Fibroblast of lung (primary cell): ENCODE measurements at places on chromosomes 2 and 18. TPM values are rescaled to one million over a fixed set of nuclear protein-coding genes. Genes with fewer than 3 reads are reported as not detected.

DNA sequence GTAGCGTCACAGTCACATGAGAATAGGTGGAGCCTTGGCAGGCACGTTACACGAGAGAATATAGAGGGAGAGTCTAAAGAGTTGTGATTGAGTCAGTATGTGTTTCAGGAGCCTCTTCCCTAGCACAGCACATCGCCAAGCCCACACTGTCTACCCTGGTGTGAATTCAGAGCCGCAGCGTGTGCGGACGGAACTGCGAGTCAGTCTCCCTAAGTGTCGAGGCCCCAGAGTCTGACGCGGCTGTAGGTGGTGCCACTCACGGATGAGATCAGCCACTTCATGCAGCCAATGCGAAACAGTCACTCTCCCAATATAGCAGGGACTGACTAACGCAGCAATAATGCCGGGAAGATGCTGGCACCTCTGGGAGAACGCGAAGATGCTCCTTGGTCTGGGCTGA lies 587.3 kb upstream of the ID2 start:
- no peak for DNase-seq

DNA sequence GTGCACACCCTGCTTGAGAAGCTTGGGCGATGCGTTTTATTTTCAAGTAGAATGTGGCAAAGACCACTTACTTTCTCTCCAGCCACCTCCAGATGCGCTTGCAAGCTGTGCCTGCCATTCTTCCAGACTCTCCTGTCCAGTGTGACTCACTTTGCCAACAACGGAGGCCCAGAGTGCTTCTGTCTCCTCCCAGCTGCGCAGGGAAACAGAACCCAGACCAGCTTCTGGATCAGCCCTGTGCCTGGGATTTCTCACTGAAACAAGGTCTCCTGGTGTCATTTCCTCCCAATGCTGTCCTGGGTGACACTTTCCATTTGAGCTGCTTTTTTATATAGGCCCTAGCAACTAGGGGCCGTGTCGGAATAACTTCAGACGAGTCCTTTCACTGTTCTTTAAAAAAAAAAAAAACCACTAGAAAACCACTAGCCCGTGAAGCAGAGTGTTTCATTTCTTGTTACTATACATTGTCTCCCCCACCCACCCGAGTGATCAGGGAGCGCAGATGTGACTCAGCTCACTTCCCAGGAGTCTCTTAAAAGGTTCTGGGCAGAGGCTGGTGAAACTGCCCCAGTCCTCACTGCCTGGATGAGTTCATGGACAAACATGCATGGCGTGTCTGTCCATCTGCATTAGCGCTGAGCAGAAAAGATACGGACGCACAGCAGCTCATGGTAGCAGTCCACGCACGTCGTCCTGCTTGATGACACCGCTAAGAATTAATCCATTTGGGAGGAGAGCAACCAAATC lies 25.3 kb upstream of the RPL31 start:
- no peak for DNase-seq

DNA sequence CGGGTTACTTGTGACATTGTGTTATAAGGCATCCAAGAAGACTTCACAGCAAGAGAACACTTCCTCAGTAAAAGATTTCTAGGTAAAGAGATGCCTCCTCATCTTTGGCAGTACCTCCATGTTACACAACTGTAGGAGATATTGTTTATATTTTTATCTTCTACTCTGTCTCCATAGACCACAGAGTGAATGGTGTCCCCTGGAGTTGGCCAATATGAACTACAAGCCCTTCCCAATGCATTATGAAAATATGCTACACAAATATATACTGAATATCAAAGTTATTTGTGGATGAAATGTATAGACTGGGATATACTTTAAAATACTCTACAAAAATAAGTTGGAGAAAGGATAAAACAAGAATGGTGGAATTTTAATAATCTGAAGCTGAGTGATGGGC lies 46.7 kb downstream of the MBOAT2 start:
- no peak for DNase-seq

DNA sequence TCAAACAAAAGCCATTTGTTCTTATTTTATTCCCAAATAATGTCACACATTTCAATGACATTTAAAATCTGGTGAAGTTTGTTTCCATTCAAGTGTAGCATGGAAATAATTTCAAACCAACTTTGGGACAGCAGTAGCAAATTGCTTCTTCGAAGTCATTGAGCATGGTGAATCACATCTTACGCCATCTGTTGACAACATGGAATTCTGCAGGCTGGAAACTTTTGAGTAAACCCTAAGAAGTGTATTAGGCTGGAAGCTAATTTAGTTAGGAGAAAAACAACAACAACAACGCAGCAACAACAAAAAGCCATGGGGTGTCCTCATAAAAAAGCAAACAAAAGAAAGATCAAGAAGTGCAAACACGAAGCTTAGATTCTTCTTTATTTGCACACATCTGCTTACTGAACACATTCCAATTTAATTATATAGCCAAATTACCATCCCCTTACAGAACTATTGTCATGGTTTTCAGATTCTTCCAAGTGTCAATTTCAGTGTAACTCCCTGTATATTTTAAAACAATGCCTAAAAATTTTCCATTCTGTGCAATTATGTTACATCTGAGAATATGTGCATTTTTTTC lies 659.0 kb upstream of the CDH7 start:
- peak; percentile 2 for DNase-seq

Gene FNDC4
- 12.8 and 18.3 TPM in 2 replicates for total RNA-seq

Gene FZD7
- 24.7 and 39.1 TPM in 2 replicates for total RNA-seq

Gene FAM110C
- total RNA-seq, result 0.26 TPM in 1 of 2 replicates, not detected in the other

Gene ERICH2
- total RNA-seq, result 3.1 and 4.1 TPM in 2 replicates
